ENCODE measurements at places on chromosomes 1 and 21. TPM values are rescaled to one million over a fixed set of nuclear protein-coding genes. Genes with fewer than 3 reads are reported as not detected.

LGR6 gene
- not detected for total RNA-seq

CCDC30 gene
- total RNA-seq, result 1.4 TPM

KMO gene
- total RNA-seq, result 0.33 TPM

SYCP1 gene
- total RNA-seq, result not detected

RAB7B gene
- total RNA-seq, result 6.5 TPM

IGSF9 gene
- total RNA-seq, result not detected

AGT gene
- 2.7 TPM for total RNA-seq

ANKRD34A gene
- total RNA-seq, result 0.98 TPM

TESK2 gene
- 1.3 TPM for total RNA-seq

LINGO4 gene
- not detected for total RNA-seq

NUDC gene
- 23.6 TPM for total RNA-seq

LORICRIN gene
- not detected for total RNA-seq

SV2A gene
- 27.3 TPM for total RNA-seq

DDR2 gene
- total RNA-seq, result 310 TPM

TMCO2 gene
- total RNA-seq, result not detected

ERI3 gene
- 58.5 TPM for total RNA-seq

TMEM269 gene
- 0.07 TPM for total RNA-seq

ABL2 gene
- total RNA-seq, result 41.3 TPM

FCN3 gene
- not detected for total RNA-seq

NBPF8 gene
- 22.8 TPM for total RNA-seq

CHD5 gene
- total RNA-seq, result 0.13 TPM

TINAGL1 gene
- total RNA-seq, result 442 TPM

ARHGAP29 gene
- 56.6 TPM for total RNA-seq

MROH9 gene
- 0.39 TPM for total RNA-seq

VTCN1 gene
- total RNA-seq, result not detected

S100A5 gene
- total RNA-seq, result 0.26 TPM

NBPF1 gene
- total RNA-seq, result 51.3 TPM

ALPL gene
- total RNA-seq, result 0.36 TPM

CHI3L2 gene
- total RNA-seq, result 13.9 TPM

KRTAP20-3 gene
- total RNA-seq, result not detected

RBM8A gene
- 62.2 TPM for total RNA-seq

SPOCD1 gene
- 63.8 TPM for total RNA-seq

VPS72 gene
- total RNA-seq, result 27.1 TPM

PRAMEF17 gene
- not detected for total RNA-seq

CEP170 gene
- 292 TPM for total RNA-seq

HPDL gene
- total RNA-seq, result 0.86 TPM

RPL5 gene
- total RNA-seq, result 998 TPM

STIL gene
- 1.9 TPM for total RNA-seq

CR1L gene
- not detected for total RNA-seq

DIO1 gene
- not detected for total RNA-seq

CLIC6 gene
- not detected for total RNA-seq

SYDE2 gene
- 5.7 TPM for total RNA-seq

OR6K3 gene
- total RNA-seq, result not detected

ACTL8 gene
- 0.07 TPM for total RNA-seq

NBPF4 gene
- total RNA-seq, result not detected

CHRM3 gene
- 0.03 TPM for total RNA-seq

SPRR2G gene
- total RNA-seq, result not detected

SELP gene
- 0.13 TPM for total RNA-seq

CLCA4 gene
- total RNA-seq, result not detected

PSRC1 gene
- total RNA-seq, result 1.8 TPM

BOLA1 gene
- total RNA-seq, result 9.3 TPM

CHIA gene
- total RNA-seq, result not detected

UMODL1 gene
- 0.03 TPM for total RNA-seq

HTR6 gene
- total RNA-seq, result 0.07 TPM

OLIG2 gene
- not detected for total RNA-seq
